Thoracic aorta (tissue), 2 donors: ENCODE measurements at places on chromosomes 2 and 18. TPM values are rescaled to one million over a fixed set of nuclear protein-coding genes. Genes with fewer than 3 reads are reported as not detected.

GRCh38 chr2:201983800-201984199 is 49.9 kb upstream of the FZD7 start:
- DNase-seq: no peak

DNA sequence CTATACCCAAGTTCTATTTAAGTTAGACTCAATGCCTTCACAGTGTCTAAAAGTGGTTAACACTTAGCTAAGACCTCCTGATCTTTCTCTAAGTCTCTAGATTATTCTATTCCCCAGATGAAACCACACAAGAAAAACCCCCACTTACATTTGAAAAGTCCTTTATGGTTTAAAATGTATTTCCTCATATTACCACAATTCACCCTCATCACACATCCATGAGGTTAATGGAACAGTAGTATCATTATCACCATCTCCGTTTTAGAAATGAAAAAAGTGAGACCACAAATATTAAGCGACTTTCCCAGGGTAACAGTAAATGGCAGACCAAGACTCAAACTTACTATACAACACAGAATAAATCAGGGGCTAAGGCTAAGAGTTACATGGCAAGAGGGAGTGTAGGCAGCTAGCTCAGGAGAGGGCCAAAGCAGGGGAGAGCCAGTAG is 28.6 kb downstream of the EPG5 start:
- DNase-seq: no peak

DNA sequence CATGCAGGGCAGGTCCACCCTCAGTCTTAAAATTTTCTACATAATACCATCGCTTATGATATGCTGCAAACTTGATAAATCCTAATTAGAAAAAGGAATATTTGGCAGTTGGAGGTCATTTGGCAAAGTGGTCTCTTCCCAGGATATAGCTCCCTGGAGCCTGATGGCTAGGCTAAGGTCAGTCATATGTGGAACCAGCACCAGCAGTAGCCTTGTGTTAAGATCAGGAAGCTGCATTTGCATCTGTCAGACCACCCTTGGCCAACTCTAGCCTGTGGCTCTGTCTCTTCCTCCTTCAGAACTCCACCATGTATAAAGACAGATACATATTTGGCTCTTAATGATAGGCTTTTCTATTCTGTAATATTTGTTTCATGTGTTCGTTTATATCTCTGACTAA is 5.4 kb upstream of the HK2 start:
- DNase-seq: no peak

GRCh38 chr2:43343573-43344304 is 117.3 kb upstream of the ZFP36L2 start:
- DNase-seq: peak; percentile 65

GRCh38 chr18:36481935-36482334 is 184.4 kb downstream of the FHOD3 start:
- DNase-seq: no peak

Gene PIK3C3
- 72.1 TPM for total RNA-seq

Gene DNER
- 0.27 TPM for total RNA-seq

Gene CACNB4
- total RNA-seq: 5.6 TPM
